Vagina (tissue), 2 donors: ENCODE measurements at places on chromosomes 7 and 10. TPM values are rescaled to one million over a fixed set of nuclear protein-coding genes. Genes with fewer than 3 reads are reported as not detected.

- H3K4me3 ChIP-seq: no peak overlapping the region
- H3K27me3 ChIP-seq: no peaks in the 10 kb centered on the region
- DNase-seq: no peak
- peaks cover 6% of the 10 kb centered on the region for H3K36me3 ChIP-seq
- H3K4me1 ChIP-seq: no peaks in the 10 kb centered on the region
Observed at GRCh38 chr10:86449926-86450558, 71.5 kb downstream of the WAPL start.

DNA sequence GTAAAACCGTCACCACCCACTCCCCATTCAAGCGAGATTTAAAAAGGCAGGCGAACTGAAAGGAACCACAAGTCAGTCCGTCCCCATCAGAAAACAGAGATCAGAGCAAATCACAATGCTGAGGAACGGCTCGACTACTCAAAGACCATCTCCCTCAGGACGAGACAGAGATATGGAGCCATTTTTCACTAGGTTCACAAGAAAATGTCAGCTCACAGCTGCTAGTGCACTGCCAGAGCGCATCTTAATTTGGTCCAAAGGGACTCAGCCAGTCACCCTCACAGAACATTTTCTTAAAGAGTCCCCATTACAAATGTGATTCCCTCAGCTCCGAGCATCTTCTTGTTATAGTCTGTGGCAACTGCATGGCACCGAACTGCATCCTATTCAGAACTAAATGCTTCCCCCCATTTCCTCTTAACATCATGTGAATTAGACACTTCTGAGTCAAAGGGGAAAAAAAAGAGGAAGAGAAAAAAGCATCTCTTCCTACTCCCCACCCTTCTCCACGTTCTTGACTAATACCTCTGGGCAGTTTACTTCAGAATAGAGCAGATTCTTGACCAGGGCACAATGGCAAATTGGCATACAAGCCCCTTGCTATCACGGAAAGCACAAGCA lies 683.9 kb downstream of the MAGI2 start:
- no peak overlapping the region for H3K27ac ChIP-seq
- H3K4me1 ChIP-seq: peaks cover 16% of the 10 kb centered on the region
- no peaks in the 10 kb centered on the region for H3K36me3 ChIP-seq

GRCh38 chr7:56157238-56157790 lies 41.1 kb upstream of the NUPR2 start:
- DNase-seq: no peak
- H3K27ac ChIP-seq: no peak overlapping the region
- no peak overlapping the region for H3K4me3 ChIP-seq
- H3K4me1 ChIP-seq: no peaks in the 10 kb centered on the region
- no peaks in the 10 kb centered on the region for H3K27me3 ChIP-seq

DNA sequence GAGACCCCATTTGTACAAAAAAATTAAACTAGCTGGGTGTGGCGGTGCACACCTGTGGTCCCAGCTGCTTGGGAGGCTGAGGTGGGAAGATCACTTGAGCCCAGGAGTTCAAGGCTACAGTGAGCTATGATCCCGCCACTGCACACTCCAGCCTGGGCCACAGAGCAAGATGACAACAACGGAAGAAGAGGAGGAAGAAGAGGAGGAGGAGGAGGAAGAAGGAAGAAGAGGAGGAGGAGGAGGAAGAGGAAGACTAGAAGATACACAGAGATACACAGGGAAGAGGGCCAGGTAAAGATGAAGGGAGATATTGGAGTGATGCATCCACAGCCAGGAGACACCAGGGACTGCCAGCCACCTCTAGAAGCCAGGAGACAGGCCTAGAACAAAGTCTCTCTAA lies 75.7 kb upstream of the PTER start:
- no peaks in the 10 kb centered on the region for H3K36me3 ChIP-seq
- no peak overlapping the region for H3K4me3 ChIP-seq
- no peaks in the 10 kb centered on the region for H3K4me1 ChIP-seq
- H3K27me3 ChIP-seq: no peaks in the 10 kb centered on the region

- H3K4me1 ChIP-seq: peaks cover 27% of the 10 kb centered on the region
- no peaks in the 10 kb centered on the region for H3K36me3 ChIP-seq
- H3K27ac ChIP-seq: peak overlapping the region; percentile 77
- no peaks in the 10 kb centered on the region for H3K27me3 ChIP-seq
Observed at GRCh38 chr7:139034855-139035585, 822 bp downstream of the ZC3HAV1L start.

DNA sequence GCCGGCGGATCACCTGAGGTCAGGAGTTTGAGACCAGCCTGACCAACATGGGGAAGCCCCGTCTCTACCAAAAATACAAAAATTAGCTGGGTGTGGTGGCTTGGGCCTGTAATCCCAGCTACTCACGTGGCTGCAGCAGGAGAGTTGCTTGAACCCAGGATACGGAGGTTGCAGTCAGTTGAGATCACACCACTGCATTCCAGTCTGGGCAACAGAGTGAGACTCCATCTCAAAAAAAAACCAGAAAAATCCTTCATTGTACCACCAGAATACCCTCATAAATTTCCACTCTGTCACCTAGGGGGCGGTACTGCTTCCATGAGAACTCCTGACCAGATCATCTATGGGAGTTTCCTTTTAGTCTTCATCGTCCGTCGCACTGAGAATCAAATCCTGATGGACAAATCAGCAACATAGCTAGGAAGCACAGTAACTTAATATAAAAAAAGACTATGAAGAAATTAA lies 225.8 kb upstream of the KLF14 start:
- H3K27me3 ChIP-seq: no peaks in the 10 kb centered on the region
- no peak for DNase-seq
- peaks cover 80% of the 10 kb centered on the region for H3K4me1 ChIP-seq
- H3K27ac ChIP-seq: no peak overlapping the region

TRIM24 gene
- total RNA-seq: 12.5 TPM

AS3MT gene
- total RNA-seq: 3.2 TPM

DRGX gene
- total RNA-seq: not detected

MSS51 gene
- 1.5 TPM for total RNA-seq

ACHE gene
- total RNA-seq: 9.3 TPM

HYAL4 gene
- total RNA-seq: 0.49 TPM
